Hematopoietic multipotent progenitor cell treated with erythropoietin and hydrocortisone succinate and interleukin-3 and kit ligand, for 15 days (in vitro differentiated cells): ENCODE measurements at places on chromosomes 11 and 22.

DNA sequence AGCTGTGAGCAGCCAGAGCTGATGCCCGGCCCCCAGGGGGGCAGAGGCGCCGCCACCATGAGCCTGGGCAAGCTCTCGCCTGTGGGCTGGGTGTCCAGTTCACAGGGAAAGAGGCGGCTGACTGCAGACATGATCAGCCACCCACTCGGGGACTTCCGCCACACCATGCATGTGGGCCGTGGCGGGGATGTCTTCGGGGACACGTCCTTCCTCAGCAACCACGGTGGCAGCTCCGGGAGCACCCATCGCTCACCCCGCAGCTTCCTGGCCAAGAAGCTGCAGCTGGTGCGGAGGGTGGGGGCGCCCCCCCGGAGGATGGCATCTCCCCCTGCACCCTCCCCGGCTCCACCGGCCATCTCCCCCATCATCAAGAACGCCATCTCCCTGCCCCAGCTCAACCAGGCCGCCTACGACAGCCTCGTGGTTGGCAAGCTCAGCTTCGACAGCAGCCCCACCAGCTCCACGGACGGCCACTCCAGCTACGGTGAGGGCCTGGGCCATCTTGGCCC, 6.1 kb downstream of the CDC42EP1 start:
- DNase-seq, result no peak

- DNase-seq, result no peak
Measured at GRCh38 chr11:135027461-135027860, 615.4 kb upstream of the B3GAT1 start.

DNA sequence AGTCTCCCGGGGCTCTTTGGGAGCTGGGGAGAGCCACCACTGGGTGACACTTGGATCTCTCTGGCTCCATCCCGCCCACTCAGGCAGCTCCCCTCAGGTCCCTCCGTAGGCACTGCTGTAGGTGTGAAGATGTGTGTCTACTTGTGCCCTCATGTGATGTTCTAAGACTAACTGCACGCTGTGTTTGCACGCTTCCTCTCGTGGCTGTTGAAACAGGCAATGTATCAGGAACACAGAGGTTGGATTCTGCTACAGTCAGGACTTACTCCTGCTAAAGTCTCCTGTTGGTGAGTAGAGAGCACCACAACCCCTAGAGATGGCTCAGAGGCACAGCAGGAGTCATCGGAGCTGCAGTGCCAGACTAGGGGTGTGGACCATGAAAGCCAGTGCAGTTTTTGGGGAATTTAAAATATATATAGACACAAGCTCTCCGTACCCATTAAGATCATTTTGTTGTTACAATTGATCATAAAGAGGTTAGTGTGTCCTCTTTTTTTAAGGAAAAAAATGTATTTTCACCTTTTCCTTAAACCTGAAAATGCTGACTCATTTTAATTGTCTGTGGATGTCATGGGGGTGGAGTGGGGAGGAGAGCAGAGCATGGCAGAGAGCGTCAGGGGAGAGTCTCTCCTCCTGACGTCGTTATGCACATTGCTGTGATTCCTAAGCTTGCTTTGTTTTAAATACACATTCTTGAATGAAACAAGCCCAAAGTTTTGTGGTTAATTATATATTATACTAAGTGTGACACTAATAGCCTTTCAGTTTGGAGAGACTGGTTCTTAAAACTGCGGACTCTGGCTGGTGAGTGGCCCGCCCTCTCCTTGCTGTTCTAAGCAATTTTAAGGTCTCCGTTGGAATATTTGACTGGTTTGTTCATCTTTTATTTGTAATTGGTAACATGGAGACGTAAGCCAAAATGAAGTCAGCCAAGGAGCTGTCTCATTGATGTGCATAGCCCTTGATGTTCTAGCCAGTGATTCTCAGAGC, 16.2 kb upstream of the CTTN start:
- DNase-seq, result no peak

GRCh38 chr11:128283451-128283850, 303.9 kb downstream of the ETS1 start:
- DNase-seq, result no peak

- DNase-seq, result no peak
Measured at GRCh38 chr11:69697469-69697843, 6.4 kb downstream of the FGF19 start.

GRCh38 chr11:95242845-95243605, 12.0 kb upstream of the SESN3 start:
- DNase-seq, result no peak
